HCEC 1CT (cell line): ENCODE measurements at places on chromosomes 7 and 10.

GRCh38 chr10:78460204-78460603 lies 426.5 kb downstream of the RPS24 start:
- DNase-seq = no peak

GRCh38 chr10:27100813-27101347 lies 586 bp upstream of the ANKRD26 start:
- no peak for DNase-seq

DNA sequence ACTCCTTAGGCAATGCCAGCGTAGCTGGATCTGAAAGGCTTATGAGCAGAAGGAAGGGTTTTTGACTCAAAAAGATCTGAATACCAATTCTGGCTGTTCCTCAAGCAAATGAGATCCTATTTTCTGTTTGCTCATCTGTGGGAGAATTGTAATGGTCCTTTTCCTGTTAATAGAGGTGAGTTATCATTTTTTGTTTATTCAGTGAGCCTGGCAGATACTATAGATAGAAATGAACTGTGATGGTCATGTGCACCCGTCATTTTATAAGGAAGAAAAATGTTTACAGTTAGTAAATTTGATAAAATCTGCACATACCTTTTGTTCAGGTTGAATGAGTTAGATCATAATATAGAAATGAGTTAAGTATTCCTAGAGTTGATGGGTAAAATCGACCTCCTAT lies 97.7 kb downstream of the ACTR3B start:
- DNase-seq = no peak

GRCh38 chr7:128153436-128153835 lies 87.6 kb upstream of the LEP start:
- no peak for DNase-seq

DNA sequence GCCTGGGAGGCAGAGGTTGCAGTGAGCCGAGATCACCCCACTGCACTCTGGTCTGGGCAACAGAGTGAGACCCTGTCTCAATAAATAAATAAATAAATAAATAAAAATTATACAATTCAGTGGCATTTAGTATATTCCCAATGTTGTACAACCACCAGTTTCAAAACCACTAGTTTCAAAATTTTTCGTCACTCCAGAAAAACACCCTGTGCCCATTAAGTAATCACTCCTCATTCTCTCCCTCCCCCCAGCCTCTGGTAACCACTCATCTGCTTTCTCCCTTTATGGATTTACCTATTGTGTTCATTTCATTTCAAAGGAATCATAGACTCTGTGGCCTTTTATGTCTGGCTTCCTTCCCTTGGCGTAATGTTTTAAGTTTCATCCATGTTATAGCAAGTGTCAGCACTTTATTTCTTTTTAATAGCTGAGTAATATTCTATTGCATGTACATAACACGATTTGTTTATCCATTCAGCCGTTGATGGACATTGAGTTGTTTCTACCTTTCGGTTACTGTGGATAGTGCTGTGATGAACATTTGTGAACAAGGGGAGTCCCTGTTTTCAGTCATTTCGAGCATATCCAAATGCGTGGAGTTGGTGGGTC lies 29.4 kb upstream of the GOLGA7B start:
- no peak for DNase-seq

- peak; percentile 26 for DNase-seq
These were observed 21.9 kb downstream of the SND1 start for GRCh38 chr7:127673902-127674301.

- peak; percentile 44 for DNase-seq
These were observed 435 bp upstream of the PWWP2B start for GRCh38 chr10:132396494-132397035.

DNA sequence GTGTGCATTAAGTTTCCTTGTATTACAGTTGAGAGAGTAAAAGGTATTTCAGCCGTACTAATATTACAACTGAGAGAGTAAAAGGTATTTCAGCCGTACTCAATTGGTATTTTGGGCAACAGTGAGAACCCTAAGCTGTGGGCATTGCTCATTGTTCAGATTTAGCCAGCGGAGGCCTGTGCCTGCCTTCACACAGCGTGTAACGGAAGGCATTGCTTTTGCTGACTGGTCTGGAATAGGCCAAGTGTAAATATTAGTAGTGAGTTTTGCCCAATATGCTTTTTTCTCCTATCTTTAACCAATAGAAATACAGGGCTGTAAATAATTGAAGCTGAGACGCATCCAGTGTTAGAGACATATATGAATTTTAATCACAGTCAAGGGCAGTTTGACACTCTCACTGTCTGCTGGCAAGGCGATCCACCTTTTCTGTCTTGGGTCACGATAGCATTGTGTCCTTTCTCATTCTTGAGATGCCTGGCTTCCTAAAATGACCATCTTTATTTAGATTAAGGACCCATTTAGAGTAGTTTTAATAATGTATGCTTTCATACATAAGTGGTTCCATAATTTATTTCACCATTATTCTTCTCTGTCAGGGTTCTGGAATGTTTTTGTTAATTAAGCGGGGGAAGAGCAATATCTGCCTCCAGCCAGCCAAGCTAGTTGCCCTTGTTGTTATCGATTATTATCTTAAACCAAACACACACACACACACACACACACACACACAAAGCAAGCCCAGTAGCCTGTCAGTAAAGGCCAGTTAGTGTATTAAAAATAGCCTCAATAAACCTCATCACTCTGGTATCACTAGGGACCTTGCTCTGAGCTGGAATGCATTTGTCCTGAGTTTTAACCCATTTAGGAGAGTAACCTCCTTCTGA lies 130.7 kb downstream of the CELF2 start:
- DNase-seq = no peak

GRCh38 chr7:98745722-98746318 lies 124.0 kb downstream of the TMEM130 start:
- peak; percentile 10 for DNase-seq

GRCh38 chr10:46245381-46245900 lies 41.4 kb upstream of the ANTXRL start:
- DNase-seq = no peak
